NCI-H1092 treated with DMSO at 0.1 percent for 48 hours (cell line): ENCODE measurements at places on chromosomes 12 and 14.

DNA sequence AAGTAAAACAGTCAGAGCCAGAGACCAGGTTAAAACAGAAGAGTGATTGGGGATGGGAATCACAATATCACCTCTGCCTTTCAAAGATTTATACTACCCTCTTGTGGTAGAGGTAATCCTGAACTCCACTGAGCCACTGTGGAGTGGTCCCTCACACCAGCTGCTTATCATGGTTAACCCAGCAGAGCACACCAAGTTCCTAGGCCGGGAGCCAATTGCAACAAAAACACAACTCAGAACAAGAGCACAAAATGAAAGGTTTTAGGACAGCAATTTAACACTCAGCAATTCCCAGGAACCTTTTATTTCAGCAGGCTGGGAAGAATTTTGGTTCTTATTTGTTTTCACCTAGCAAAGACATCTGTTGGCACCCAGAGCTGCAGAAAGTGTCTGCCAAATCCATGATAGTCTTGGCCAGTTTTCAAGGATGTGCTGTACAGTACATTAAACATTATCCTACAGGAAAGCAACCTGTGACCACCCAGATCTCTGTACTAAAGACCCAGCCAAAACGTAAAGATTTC lies 220.5 kb upstream of the ATXN7L3B start:
- DNase-seq: peak; percentile 4

- DNase-seq: no peak
Observed at GRCh38 chr12:11698729-11699128, 49.3 kb downstream of the ETV6 start.

DNA sequence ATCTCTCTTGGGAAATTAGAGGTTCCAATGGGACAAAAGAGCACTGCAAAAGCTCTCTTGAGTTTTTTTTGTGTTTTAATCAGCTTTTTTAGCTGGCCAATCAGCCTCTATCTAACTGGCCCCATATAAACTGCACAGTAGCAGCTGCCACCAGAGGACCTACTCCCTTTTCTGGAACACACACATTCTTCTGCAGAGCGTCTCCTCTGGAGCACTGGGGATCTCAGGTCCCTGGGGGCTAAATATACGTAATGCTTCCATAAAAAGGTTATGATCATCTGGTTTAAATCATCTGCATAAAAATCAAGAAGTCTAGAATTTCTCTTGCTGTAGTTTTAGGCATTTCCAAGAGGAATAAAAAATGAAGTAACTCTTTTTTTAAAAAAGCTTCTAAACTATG lies 32.3 kb downstream of the TSPAN8 start:
- no peak for DNase-seq

- DNase-seq: no peak
Observed at GRCh38 chr12:114319422-114319821, 86.5 kb downstream of the TBX5 start.

DNA sequence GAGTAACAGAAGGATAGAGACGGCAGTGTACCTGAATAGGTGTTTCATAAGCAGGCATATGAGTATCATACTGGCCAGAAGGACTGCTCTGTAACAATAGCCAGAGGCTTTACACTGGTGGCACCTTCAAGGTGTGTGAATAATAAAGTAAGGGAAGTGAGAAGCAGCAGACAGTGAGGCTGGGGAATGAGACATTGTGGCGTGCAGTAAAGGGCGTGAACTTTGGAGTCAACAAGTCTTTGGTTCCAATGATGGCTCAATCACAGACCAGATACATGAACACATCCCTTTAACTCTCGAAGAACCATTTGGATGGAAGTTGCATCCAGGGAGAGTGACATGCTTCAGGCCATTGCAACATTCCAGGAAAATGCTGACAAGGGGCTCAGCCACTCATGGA lies 32.0 kb upstream of the CCND2 start:
- DNase-seq: no peak

- DNase-seq: no peak
Observed at GRCh38 chr12:76020281-76020680, 11.3 kb downstream of the PHLDA1 start.

DNA sequence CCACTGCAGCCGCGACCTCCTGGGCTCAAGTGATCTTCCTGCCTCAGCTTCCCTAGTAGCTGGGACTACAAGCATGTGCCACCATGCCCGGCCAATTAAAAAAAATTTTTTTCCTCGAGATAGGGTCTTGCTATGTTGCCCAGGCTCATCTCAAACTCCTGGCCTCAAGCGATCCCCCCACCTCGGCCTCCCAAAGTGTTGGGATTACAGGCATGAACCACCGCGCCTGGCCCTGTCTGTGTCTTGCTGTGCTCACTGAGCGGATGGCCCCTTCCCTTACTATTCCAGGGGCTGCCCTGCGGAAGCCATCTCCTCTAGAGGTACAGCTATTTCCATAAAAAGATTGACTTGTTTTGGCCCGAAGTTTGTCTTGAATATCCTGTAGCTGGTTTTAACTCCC lies 20.1 kb downstream of the SNRNP35 start:
- DNase-seq: no peak

GRCh38 chr14:37232907-37233481 lies 35.3 kb downstream of the MIPOL1 start:
- DNase-seq: peak; percentile 56

GRCh38 chr14:54737132-54737711 lies 165.4 kb downstream of the GCH1 start:
- DNase-seq: no peak

- no peak for DNase-seq
Observed at GRCh38 chr14:81423504-81423903, 23.4 kb upstream of the STON2 start.

- DNase-seq: no peak
Observed at GRCh38 chr12:100484183-100484886, 10.7 kb downstream of the NR1H4 start.

DNA sequence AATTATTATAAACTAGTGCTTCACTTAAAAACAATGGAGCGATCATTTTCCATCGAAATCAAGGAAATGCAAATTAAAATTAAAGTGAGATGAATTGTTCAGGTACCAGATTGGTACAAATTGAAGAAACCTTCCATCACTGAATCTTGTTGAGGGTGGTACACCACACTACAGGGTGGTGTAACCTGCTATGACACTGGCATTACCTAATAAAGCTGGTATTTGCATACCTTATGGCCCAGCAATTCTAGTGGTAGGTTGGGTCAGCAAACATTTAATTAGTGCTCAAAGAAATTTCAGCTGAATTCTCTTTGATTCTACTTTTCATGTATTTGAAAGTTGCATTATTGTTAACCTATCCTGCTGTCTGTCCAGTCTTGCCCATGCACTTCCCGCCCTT lies 9.2 kb downstream of the TIGAR start:
- DNase-seq: no peak

DNA sequence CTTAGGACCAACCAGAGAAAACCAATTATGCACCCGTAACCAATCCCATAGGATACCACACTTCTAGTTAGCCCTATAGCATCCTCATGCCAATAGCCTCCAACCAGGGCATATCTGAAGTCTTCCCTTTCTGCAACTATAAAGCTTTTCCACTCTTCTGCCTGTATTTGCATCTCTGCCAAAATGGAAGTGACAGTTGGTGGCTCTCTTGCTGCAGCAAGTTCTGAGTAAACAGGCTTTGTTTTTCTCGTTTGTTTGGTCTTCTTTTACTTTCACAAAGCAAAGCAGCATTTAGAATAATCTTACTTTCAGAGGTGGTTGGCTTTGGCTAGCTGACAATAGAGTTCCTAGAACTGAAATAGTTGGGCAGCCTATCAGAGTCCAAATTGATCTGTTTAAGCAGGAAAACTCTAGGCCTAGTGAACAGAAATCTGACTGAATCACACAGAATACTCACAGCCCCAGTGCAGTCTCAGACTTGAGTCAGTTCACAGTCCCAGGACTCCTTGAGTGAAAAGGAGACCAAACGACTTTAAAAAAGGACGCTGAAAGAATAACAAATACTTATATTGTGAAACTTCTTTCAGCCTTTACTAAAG lies 1029.7 kb upstream of the LRFN5 start:
- no peak for DNase-seq

DNA sequence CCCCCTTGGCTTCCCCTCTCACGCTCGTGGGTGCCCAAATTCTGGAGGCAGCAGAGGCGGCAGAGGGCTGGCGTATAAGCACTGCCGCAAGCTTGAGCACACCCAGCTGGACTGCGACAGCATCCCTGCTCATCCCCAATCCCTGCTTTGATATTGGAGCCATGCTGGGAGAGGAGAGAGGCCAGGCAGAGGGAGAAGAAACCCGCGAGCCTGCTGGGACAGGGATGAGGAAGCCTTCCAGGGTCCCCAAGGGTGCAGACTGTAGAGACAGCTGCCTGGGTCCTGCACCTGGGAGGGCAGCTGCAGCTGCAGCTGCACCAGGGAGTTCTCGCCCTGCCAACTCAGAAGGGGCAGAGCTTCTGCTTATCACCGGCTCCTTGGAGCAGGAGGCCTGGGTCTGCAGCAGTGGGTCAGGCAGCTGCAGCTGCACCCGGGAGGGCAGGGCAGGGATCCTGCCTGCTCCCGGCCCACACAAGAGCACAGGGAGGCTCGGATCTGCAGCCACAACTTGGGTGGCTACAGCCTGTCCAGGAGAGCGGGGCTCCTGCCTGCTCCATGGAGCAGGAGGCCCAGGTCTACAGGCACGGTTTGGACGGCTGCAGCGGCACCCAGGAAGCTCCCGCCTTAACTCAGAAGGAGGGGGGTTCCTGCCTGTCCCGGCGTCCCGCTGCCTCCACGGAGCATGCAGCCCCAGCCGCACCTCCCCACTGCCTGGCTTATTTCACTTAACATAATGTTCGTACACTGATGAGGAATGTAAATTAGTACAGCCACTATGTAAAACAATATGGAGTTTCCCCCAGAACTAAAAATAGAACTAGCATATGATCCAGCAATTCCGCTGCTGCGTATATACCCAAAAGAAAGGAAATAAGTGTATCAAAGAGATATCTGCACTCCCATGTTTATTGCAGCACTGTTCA lies 60.4 kb upstream of the SGPP1 start:
- no peak for DNase-seq
